M059J (cell line): ENCODE measurements at places on chromosomes 3 and 15.
A peak's percentile ranks its signal among the peaks of the same experiment; 100 is the strongest.

GRCh38 chr3:149216193-149216869 lies 5.3 kb downstream of the CP start:
- peak; percentile 71 for DNase-seq

- peak; percentile 45 for DNase-seq
Measured at GRCh38 chr3:32194653-32195052, 43.8 kb upstream of the CMTM8 start.

DNA sequence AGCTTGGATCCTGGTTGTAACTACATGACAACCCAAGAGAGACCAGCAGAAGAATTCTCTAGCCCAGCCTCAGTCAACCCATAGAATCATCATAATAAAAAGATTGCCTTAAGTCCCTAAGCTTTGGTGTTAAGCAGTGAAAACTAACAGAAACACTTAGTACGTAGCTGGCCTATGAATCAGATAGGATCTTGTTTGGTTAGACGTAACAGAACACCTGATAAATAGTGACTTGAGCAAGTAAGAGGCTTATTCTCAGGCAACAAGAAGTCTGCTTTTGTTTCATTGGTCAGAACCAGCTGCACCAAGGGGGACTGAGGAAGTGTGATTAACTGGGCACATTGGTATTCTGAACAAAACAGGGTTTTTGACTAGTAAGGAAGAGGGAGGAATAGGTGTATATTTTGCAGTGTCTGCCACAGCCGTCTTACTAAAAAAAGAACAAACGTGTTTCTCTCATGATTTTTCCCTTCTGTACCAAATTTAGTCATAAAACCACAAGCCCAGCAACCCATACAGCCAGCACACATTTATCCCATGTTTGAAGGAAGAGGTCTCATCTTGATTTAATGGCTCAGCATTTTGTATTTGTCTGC lies 53.3 kb upstream of the GLCE start:
- peak; percentile 11 for DNase-seq

- peak; percentile 20 for DNase-seq
Measured at GRCh38 chr3:108428586-108428985, 81.8 kb downstream of the MYH15 start.

GRCh38 chr3:46695962-46696894 lies 2.7 kb upstream of the ALS2CL start:
- peak; percentile 56 for DNase-seq

GRCh38 chr3:57805674-57806073 lies 49.6 kb downstream of the SLMAP start:
- DNase-seq = peak; percentile 89

DNA sequence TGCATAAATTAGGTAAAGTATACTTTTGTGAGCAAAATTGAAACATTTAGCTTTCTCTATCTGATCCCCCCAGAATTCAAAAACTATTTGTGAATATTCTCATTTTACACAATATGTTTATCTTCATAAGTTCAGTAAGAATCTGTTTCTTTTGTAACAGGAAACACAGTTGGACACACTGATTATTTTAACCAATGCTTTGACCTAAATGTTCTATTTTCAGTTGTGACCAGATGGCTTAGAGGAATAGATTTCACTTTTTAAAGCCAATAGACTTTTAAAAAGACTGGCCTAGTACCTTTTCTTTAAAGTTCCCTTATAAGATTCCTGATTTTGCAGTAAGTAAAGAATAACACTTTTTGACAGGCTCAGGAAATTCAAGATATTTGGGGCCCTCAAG lies 74.0 kb upstream of the STRIT1 start:
- no peak for DNase-seq

DNA sequence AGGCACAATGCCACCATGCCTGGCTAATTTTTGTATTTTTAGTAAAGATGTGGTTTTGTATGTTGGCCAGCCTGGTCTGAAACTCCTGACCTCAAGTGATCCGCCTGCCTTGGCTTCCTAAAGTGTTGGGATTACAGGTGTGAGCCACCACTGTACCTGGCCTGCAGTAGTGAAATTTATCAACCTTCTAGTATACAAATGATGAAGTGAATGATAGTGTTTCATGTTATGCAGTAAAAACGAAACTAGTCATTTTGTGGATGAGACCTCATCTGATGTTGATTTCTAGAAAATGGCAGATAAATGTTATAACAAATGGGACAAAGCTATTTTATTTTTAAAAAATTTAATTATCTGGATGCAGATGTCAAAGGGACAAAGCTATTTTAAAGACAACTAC lies 32.9 kb downstream of the NXPE3 start:
- DNase-seq = no peak

- DNase-seq = no peak
Measured at GRCh38 chr3:43075904-43076661, 29.8 kb downstream of the POMGNT2 start.

DNA sequence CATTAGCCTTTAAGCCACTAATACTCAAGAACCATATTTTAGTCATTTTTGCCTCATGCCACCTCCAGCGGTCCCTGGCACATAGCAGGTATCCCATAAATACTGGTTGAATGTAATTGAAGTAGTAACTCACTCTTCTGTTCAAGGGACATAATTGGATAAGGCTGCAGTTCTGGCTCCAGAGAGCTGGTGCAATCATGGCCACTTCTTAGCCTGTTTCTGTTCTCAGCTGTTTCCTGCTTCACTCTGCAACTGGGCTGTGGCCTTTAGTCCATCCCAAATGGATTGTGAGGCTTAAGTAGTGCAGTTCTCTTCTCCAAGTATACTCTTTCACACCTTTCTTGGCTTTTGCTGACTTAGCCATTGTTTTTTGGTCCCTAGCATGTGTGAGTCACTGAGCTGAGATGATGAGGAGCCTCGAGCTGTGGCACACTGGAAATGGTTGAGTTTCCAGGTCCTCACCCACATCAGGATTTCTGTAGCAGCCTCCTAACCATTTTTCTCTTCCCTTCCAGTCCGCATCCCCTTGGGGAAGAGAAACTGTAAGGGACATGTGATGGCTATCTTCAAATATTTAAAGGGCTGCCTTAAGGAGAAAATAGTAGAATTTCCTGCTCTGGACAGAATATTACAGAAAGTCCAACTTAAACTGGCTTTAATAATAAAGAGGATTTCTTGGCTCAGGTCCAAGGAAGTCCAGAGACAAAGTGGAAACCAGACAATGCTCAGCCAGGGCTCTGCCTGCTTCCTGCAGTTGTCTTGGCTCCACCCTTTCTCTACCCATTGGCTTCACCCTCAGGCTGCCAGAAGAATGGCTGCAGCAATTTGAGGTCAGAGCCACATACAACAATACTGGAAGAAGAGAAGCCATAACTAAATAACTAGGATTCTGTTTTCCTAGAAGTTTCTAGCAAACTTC lies 305.4 kb upstream of the ROPN1 start:
- peak; percentile 61 for DNase-seq

GRCh38 chr3:183506674-183507320 lies 48.7 kb downstream of the KLHL6 start:
- DNase-seq = no peak

DNA sequence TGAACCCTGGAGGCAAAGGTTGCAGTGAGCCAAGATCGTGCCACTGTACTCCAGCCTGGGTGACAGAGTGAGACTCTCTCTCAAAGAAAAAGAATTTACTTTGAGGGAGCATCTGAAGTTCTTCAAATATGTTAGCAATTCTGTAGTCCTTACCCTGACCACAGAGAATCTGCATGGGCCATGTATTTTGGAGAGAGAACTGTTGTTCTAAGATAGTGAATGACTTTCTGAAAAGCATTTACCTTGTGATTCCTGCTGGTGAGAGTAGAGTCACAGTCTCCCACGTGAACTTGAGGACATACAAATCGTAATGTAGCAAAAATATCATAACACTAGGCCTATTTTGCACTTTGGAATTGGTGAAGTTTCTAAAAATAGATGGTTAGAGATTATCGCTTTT lies 3.9 kb downstream of the BRK1 start:
- no peak for DNase-seq

DNA sequence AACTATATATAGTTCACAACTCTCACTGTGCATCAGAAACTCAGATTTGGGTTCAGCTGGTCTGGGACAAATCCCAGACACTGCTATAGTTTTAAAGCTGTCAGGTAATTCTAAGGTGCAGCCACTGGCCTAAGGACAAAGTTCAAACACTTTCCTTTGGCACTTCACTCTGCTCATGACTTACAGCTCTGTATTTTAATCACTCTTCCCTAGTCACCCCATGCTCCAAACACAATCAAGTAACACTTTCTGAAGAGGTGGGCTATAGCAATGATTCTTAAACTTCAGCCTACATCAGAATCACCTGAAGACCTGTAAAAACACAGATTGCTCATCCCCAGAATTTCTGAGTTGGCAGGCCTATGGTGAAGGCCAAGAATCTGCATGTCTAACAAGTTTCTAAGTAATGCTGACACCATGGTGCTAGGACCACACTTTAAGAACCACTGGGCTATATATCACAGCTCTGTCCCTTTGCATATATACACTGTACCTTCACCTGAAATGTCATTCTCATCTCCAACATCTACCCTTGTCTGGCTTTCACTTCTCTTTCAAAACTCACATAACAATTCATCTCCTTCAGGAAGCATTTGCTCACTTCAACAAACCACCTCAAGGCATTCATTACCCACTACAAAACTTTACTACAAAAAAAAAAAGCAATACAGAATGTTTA lies 21.4 kb downstream of the STAG1 start:
- no peak for DNase-seq

DNA sequence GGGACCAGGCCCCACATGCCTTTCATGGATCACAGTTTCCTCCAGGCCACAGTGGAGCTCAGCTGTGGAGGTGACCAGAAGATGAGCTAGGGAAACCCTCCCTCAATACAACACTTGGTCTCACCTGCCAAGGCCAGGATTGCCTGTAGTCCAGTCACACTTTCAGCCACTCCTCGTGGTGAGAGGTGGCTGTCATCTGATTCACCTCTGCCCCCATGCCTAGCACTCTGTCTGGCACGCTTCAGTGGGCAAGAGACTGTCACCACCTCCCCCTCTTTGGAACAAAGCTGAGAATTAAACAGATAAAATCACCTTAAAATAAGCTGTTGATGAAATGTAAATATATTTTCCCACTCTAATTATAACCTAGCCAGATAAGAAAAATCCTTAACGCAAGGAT lies 4.0 kb upstream of the IL17RD start:
- no peak for DNase-seq

GRCh38 chr3:31695280-31696008 lies 162.7 kb downstream of the STT3B start:
- DNase-seq = peak; percentile 8

DNA sequence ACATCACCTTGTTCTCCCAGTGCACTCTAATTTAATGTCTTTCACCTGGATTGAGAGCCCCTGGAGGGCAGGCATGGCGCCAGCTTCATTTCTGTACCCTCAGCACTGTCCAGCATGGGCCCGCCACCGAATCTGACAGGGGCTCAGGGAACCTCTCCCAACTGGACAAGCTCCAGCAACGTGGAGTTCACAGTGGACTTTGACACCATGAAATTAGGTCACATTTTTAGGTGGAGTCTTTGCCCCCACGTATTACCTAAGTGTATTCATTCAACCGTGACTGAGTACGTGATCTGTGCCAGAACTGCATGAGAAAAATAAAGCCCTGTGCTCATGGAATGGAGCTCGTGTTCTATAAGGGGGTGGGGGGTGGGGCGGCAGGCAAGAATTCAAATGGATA lies 94.1 kb upstream of the ATP2B2 start:
- no peak for DNase-seq

GRCh38 chr3:123054931-123055330 lies 11.9 kb upstream of the PDIA5 start:
- DNase-seq = no peak

DNA sequence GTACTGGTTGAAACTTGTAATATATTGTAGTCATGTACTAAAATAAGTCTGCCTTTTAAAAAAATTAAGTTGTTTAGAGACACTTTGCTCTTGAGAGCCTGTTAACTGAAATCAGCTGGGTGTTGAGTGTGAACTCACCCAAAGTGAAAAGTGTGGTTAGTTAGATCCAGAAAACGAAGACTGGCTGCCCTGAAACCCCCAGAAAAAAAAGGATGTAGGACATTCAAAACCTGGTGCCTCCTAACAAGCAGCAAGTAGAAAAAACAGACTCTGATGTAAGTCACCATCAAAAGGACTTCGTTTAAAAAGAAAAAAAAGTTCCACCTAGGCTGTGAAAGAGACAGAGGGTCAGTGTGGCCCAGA lies 40.8 kb downstream of the UMPS start:
- DNase-seq = no peak
